Central memory CD8-positive, alpha-beta T cell (primary cell): ENCODE measurements at places on chromosomes 2 and 18.

- no peak for DNase-seq
Observed at GRCh38 chr2:71504611-71505010, 51.2 kb downstream of the DYSF start.

GRCh38 chr2:70242552-70242951 is 5.9 kb downstream of the TIA1 start:
- DNase-seq: no peak

GRCh38 chr18:50011813-50012435 is 183.0 kb downstream of the MYO5B start:
- no peak for DNase-seq

DNA sequence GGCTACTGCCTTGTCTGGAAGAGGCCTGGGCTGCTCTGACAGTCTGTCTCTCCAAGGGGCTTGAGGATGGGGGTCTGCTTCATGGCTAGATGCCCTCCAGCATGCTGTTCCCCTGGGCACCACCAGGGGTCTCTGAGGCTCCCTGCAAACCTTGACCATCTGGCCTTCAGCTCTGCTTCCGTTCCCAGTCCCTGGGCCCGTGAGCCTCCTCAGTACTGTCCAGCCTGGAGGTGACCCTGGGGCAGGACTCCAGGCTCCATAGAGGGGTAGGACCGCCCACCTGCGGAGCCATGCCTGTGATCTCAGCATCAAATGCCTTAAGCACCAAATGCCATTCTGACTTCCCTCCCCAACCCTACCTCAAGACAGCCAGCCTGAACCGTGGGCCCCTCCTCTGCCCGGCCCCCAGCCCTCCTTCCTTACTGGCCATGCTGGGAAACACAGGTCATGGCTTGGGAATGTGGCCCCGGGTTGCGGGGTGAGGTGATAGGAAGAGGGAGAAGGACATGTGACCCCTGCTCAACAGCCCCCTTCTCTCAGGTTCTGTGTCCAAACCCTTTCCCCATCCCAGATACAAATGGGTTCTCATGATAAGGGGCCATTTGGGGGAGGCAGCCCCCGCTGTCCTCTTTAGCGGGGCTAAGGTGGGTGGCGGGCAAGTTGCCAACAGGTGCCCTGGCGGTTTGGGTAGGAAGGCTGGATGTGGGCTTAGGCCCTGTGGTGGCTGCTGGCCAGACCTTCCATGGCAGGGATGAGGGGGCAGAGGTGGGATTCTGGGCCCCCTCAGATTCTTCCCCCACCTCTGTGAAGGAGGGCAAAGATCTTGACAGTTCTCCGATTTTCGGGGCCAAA is 25.0 kb downstream of the SPEG start:
- no peak for DNase-seq

GRCh38 chr18:35516351-35516750 is 18.6 kb upstream of the INO80C start:
- no peak for DNase-seq

GRCh38 chr18:76978616-76979015 is 154.0 kb downstream of the MBP start:
- DNase-seq: no peak

DNA sequence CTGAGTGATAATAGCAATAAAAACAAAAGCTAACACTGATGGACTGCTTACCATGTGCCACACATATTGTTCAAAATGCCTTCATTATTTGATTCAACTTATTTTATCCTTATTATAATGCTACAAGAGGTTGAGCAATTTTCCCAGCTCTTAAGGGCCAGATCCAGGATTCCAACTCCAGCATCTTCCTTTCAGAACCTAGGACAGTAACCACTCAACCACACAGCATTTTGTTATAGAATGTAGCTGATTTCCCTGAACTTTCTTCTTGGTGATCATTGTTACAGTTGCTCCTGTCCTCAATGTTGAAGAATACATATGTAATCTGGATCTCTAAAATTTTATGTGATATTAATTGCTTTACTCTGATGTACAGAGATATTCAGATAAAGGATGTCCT is 341.7 kb downstream of the PIK3C3 start:
- no peak for DNase-seq

GRCh38 chr18:8659609-8660242 is 45.6 kb upstream of the MTCL1 start:
- no peak for DNase-seq

GRCh38 chr2:191811807-191812602 is 34.9 kb downstream of the CAVIN2 start:
- no peak for DNase-seq

- no peak for DNase-seq
Observed at GRCh38 chr2:181682795-181683517, 2.6 kb upstream of the NEUROD1 start.

DNA sequence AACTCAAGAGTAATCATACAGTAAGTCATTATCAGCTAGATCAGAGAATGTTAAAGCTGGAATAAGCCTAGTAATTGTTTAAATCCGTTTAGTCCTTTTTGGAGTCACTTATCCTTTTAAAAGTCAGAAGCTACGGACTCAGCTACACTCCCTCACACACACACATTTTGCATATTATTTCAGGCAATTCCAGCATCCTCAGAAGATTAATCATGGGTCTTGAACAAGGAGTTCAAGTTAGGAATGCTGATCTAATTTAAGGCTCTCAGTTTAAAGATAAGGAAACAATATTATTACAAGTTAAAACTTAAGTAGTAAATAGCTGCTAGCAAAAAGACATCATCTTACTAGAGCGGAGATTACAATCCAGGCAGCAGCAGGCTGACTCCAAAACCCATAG is 74.3 kb downstream of the GTF3C3 start:
- DNase-seq: no peak

DNA sequence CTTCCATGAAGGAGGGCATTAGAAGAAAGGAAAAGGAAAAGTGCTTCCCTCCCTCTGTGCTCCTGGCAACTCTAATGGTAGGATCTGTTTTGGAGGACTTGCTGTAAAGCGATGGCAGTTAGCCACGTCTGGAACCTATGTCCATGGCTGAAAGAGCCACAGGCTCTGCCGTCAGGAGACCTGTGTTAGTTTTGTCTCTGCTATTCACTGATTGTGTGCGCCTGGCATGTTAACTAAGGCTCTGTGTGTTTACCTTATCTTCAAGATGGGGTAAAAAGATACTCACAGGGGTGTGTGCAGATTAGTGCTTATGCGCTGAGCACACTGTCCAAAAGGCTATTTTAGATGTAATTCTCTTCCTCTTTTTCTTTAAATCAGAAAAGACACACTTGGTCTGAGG is 109.8 kb upstream of the LTBP1 start:
- DNase-seq: no peak

DNA sequence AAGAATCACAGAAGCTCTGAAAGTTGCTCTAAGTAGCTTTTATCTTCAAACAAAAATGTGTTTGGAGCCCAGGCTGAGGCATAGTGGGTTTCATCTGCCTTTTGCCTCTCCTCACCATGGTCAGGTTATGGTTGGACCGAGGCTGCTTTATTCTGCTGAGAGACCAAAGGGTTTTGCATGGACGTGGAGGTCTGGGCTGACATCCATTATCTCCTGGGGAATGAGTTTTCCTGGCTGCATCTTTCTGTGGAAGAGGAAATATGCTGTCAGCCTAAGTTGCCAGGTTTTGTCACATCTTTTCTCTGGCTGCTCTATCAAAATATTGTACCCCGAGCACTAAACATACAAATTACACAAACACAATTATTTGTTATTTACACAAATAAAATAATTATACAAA is 223.2 kb downstream of the LDLRAD4 start:
- DNase-seq: no peak

DNA sequence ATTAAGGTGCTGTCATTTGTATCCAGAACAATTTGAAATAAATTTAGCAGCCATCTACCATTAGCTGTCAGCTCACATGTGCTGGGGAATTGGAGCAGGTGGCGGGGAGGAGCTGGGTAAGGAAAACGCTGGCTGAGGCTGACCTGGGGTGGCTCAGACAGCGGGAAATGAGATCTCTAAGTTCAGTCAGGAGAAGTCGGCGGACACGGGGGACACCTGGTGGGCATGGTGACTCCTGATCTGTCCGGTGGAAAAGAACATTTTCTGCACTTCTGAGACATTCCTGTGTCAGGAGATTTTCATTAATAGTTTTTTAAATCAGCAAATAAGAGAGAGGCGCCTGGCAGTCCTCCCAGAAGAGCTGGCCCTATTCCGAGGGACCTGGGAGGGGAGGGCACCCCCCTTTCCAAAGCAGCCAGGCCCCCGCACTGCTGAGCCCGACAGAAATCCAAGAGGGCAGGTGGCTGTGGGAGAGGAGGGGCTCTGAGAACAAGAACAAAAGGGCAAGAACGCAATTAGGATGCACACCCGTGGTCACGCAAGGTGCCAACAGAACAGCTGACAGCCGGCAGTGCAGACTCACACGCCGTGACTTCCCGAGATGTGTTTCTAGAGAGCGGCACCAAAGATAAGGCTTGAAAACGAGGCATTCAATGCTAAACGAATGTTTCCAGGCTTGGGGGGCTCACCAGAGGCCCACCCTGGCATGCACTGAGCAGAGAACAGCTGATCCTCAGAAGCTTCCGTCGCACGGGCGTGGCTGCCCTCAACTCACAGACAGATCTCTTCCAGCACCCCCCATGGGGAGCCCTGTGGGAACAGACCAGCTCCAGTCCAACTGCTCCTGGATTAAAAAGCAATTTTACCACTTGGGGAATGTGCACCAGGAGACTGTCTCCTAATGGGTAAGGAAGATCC is 26.4 kb downstream of the SLC66A2 start:
- DNase-seq: peak; percentile 11

- no peak for DNase-seq
Observed at GRCh38 chr2:72031346-72032110, 116.1 kb downstream of the CYP26B1 start.

GRCh38 chr2:241138471-241138870 is 10.8 kb downstream of the PASK start:
- no peak for DNase-seq

- no peak for DNase-seq
Observed at GRCh38 chr2:20745924-20746555, 76.9 kb downstream of the LDAH start.

DNA sequence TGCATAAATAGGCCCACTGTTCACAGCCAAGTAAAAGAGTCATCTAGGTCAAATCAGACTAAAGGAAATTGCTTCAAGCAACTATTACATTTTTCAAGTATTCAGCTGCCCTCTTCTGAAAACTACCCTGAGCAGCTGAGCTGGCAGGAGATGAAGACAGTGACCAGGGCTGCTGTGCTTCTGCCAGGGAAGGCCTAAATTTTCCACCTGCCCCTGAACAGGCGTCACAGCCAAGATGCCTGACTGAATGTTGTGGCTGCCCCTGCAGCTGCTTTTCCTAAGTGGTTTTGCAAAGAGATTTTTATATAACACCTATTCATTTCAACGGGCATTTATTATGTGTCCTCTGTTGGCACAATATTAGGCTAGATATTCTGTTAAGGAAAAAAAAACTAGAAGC is 96.7 kb upstream of the RPE start:
- DNase-seq: no peak

DNA sequence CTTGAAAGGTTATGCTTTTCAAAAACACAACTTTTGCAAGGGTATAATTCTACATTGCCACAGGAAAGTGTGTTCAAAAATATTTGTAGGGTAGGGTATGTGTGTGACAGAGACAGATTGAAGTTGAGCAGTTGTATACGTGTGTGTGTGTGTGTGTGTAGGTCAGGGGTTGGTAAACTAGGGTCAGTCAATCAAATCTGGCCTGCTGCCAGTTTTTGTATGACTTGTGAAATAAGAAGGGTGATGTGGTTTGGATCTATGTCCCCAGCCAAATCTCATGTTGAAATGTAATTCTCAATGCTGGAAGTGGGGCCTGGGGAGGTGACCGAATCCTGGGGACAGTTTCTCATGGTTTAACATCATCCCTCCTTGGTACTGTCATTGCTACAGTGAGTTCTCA is 148.2 kb downstream of the CERS6 start:
- DNase-seq: no peak
